ENCODE measurements at places on chromosomes 12 and 14.

GRCh38 chr12:54029529-54030441 is 1.5 kb downstream of the HOXC6 start:
- DNase-seq: no peak

GRCh38 chr12:57431654-57432188 is 878 bp upstream of the R3HDM2 start:
- DNase-seq: no peak

- no peak for DNase-seq
Measured at GRCh38 chr14:72739446-72740405, 154.2 kb downstream of the DPF3 start.

- no peak for DNase-seq
Measured at GRCh38 chr14:67549734-67550133, 16.6 kb downstream of the PLEKHH1 start.

DNA sequence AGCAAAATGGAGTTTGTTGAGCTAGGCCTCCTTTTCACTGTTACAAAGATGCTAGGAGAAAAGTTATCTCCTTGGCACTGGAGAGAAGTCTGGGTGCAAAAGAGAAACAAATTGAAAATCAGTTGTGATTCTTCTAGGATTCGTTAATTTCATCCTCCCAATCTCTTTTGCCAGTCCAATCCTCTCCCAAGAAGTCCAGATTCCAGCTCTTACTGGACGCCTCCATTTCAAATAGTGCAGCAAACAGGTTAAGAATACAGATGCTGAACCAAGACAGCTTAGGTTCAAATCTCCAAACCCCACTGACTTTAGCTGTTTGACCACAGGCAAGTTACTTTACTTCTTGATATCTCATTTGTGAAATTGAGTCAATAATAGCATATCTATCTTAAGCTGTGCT is 34.0 kb upstream of the CAPRIN2 start:
- no peak for DNase-seq

DNA sequence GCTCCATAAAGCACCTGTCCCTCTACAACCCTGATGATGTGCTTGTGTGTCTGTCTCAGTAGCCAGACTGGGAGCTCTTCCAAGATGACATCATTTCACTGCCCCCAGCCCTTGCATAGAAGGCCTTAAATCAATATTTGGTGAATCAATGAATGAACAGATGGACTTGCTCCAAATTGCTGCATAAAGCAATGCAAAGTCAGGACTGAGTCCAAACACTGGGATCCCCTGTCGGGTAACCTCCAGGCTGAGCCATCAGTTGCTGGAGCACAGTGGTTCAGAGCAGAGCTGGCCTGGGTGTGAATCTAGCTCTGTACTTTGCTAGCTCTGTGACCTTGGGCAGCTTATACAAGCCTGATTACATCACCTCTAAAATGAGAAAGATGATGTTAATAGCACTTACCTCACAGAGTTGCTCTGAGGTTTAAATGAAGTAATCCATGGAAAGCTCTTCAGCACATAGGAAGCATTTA is 120.3 kb upstream of the VASH1 start:
- DNase-seq: no peak

GRCh38 chr14:52014601-52015267 is 25.4 kb downstream of the RTRAF start:
- no peak for DNase-seq

- no peak for DNase-seq
Measured at GRCh38 chr14:71437870-71438269, 494.4 kb upstream of the RGS6 start.

- no peak for DNase-seq
Measured at GRCh38 chr12:49549735-49550692, 11.2 kb downstream of the KCNH3 start.

- no peak for DNase-seq
Measured at GRCh38 chr12:115763376-115763775, 514.1 kb downstream of the MED13L start.

GRCh38 chr12:53456654-53457366 is 4.9 kb downstream of the PCBP2 start:
- no peak for DNase-seq

- peak; percentile 45 for DNase-seq
Measured at GRCh38 chr12:123139926-123140675, 10.8 kb downstream of the PITPNM2 start.

- no peak for DNase-seq
Measured at GRCh38 chr14:31567655-31568054, 6.5 kb downstream of the NUBPL start.

DNA sequence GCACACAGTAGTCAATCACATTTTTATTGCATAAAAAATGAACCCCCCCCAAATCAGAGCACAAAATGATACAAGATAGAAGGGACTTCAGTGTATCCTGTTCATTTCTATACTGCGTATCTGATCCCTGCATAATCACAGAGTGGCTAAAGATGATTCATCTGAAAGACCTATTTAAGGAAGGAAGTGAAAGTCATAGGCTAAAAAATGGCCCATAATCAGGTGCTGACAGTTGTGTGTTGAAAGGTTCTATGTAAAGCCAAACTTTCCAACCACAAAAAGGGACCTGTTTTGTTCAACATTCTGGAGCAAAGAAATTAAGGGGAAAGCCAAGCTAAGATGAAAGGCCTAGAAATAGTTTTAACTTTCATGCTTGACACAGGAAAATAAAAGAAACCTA is 147.8 kb upstream of the ATP2B1 start:
- no peak for DNase-seq

DNA sequence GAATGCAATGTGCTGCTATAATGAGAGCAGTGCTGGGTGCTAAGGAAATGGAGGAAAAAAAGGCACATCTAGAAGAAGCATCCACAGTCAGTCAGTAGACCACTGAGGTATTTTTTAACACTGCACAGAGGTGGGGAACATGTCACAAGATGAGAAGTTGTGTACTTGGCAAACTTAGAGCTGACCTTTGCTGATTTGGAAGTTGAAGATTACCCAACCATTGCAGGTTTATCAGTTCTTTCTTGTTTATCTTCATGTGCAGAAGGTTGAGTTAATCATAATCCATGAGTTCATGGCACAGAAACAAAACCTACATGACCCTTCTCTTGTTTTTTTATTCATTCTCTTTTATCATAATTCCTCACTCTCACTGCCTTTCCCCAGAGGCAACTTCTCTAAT is 3.2 kb upstream of the PAH start:
- DNase-seq: no peak

GRCh38 chr12:29970501-29970900 is 186.8 kb upstream of the TMTC1 start:
- no peak for DNase-seq

DNA sequence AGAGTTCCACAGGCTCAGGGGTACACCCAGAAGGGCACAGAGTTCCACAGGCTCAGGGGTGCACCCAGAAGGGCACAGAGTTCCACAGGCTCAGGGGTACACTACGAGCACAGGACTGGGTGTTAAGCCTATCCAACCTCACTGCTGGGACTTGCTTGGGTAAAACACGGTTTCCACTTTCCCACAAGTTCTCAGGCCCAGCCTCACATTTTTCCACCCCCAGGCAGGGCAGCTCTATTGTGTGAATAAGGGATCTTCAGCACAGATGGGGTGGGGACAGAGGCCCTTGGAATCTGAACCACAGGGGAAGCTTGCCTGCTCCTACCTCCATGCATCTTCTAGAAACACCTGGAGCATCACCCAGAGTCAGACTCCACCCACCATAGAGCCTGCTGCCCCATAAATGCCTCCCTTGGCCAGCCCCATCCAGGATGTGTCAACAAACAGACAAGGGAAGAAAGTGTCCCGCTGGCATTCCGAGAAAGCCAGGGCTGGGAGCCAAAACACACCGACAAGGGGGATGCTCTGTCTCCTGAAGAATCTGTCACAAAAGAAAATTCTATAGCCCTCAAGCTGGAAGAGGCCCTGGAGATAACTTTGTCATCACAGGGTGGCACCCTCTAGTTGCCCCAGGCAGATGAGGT is 4.8 kb downstream of the CRACR2A start:
- no peak for DNase-seq

DNA sequence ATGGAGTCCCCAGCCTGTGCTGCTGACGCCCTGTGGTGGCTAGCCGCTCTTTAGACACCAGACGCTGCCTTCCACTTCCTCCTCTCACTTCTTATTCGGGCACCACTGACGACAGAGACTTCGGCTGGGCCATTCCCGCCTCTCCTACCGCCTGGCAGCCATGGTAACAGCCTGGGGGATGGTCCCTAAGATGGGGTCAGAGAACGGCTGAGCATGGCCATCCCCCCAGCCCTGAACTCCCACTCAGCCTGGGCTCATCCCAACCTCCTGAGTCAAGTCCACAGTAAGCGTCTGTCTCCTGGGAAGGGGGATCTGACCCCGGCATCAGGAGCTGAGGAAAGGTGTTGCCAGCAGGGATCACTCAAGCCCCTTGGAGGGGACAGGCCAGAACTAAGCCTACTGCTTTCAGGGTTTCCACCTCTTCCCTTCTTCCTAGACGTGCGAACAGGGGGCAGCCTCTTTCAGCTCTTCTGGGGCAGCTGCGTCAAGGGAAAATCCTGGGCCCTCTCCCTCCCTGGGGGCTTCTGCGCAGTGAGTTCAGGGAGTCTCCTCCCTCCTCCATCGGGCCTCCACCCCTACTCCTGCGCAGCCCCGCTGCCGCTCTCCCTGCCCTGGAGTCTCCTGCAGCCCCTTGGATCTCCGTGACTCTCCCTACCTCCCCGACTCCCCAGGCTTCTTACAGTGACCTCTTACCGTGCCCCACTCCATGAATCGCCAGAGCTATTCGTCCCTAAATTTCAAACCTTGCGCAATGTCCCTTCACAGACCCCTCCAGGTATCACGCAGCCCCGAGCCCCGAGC is 643 bp upstream of the TAMALIN start:
- no peak for DNase-seq

GRCh38 chr12:62785941-62786559 is 148.9 kb downstream of the PPM1H start:
- no peak for DNase-seq

DNA sequence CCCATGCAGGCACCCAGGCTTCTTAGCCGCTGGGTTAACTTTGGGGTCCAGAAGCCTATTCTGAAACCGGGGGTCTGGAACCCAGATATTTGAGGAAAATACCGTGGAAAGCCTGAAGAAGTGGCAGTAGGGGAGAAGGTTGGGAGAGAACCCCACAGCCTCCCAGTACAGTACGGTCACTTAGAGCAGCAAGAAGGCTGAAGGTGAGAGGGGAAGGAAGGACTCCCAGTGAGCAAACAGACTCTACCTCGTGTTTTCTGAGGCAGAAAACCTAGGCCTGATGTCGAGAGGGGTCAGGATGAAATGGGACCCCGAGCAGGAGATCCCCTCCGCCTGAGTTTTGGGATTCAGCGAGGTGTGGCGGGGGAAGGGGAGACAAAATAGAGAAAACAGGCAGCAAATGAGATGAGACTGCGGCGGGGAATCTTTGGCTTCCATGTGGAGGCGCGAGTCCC is 10.7 kb upstream of the CALCOCO1 start:
- no peak for DNase-seq

DNA sequence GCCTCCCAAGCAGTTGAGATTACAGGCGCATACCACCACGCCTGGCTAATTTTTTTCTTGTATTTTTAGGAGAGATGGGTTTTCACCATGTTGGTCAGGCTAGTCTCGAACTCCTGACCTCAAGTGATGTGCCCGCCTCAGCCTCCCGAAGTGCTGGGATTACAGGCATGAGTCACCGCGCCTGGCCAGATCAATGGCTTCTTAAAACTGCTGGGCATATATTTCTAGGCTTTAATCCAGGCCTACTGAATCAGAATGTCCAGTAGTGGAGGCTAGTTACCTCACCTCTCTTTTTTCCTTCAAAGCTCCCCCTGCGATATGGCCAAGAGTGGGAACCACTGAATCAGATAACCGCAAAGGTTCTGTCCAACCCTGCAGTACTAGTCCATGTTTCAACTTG is 17.1 kb downstream of the POU6F1 start:
- no peak for DNase-seq

- no peak for DNase-seq
Measured at GRCh38 chr12:47818467-47819137, 1.1 kb downstream of the HDAC7 start.

DNA sequence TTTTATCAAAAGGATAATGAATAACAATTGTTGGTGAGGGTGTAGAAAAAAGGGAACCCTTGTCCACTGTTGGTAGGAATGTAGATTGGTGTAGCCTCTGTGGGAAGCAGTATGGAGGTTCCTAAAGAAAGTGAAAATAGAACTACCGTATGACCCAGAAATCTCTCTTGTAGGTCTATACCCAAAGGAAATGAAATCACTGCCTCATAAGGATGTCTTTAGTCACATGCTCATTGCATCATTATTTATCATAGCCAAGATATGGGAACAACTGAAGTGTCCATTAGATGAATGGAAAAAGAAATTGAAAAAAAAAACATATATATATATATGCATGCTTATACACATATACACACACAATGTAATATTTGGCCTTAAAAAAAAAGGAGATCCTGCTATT is 158.8 kb upstream of the NPAS3 start:
- no peak for DNase-seq

GRCh38 chr14:63852817-63853731 is at the start of gene SYNE2:
TSS of gene SYNE2 (plus strand) at chr14:63853004. CDS start at chr14:63909149, 56,145 bp downstream.
- no peak for DNase-seq

DNA sequence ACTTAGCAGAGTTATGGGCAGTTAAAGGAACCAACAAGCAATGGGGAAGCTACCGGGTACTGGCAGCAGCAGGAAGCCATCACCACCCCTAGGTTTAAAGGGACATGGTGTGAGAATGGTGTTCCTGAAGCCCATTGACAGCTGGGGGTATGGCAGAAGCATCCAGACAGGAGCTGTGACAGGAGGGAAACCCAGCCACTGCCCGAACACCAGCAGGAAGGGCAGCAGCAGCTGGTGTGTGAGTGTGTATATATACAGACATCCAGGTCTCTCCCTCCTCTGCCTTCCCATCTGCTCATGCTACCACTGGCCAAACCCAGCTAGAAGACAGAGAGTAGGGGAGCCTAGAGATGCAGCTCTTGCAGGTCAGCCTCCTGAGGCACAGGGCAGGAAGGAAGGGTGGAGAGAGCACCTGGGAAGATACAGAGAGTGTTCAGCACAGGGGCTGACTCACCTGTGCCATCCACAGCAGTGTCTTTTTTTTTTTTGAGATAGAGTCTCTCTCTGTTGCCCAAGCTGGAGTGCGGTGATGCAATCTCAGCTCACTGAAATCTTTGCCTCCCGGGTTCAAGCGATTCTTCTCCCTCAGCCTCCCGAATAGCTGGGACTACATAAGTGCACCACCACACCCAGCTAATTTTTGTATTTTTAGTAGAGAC is 9.2 kb upstream of the ADCK1 start:
- peak; percentile 93 for DNase-seq

Data from NCI-H524 treated with DMSO at 0.1 percent for 48 hours (cell line).